Sigmoid colon (tissue), 7 donors: ENCODE measurements at places on chromosomes 3 and 15.

DNA sequence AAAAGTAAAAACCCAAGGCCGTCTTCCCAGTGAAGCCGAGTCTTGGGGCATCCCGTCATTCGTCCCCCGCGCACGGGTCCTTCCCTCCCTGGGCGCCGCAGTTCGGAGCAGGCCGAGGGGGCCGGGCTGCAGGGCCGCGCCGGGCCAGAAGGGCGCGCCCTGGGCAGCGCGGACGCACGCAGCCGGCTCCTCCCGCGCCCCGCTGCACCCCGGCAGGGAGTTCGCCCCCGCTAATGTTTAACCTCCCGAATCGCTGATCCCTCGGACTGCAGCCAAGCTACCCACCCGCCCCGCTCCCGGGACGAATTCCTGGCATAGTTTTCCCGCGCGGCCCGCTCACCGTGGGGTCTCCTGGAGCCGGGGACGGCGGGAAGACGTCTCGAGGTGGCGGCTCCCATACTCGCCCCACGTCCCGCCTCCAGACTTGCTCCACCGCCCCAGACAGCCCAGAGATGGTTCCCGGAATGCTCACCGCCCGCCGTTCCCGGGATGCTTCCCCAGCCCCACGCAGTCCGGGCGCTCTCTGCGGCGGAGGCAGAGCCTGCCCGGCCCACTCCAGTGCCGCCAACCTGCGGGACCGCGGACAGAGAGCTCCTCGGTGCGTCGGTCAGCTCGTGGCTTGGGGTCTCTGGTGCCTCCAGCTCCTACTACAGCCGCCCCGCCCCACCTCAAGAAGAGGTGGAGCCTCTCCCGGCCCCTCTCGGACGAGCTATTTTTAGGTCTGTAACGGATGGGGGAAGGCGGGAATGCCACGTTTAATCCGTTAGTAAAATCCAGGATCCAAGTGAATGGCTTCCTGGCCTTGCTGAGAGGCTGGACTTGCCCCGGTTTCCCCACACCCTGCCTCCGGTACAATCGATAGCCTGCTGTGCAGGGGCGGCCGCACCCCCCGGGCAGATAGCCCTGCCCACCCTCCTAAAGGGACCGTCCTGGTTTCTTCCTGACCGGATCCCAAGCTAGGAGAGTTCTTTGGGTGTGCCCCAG, at the start of gene DZIP1L:
Gene DZIP1L (minus strand): TSS at position 621 of the 984 bp plus-strand sequence. CDS start 11,637 bp downstream, outside the sequence.
- H3K4me3 ChIP-seq, result peak within 1 kb of the TSS; percentile 77
- H3K4me1 ChIP-seq, result peaks cover 16% of the 10 kb centered on the region
- peak within 1 kb of the TSS; percentile 97 for H3K27ac ChIP-seq
- peak; percentile 86 for DNase-seq
- no peaks in the 10 kb centered on the region for H3K36me3 ChIP-seq

- no peak for DNase-seq
- no peaks in the 10 kb centered on the region for H3K36me3 ChIP-seq
- no peak overlapping the region for H3K4me3 ChIP-seq
- no peak overlapping the region for H3K27ac ChIP-seq
Measured at GRCh38 chr3:187763850-187764648, 18.8 kb upstream of the BCL6 start.

DNA sequence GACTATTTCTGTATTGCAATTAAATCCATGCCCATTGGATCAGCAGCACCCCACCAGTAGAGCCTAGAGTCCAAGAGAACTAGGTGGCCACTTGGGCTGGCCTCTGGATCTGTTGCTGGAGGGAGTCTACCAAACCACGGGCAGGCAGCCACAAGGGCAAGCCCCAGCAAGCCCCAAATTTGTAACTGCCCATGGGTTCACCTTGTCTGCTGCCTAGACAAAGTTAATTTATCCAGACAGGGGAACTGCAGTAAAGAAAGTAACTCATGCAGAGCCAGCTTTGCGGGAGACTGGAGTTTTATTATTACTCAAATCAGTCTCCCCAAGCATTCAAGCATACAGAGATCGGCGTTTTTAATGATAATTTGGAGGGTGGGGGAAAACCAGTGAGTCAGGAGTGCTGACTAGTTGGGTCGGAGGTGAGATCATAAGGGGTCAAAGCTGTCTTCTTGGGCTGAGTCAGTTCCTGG, 74.0 kb upstream of the TERB2 start:
- no peak overlapping the region for H3K27ac ChIP-seq
- no peak for DNase-seq

DNA sequence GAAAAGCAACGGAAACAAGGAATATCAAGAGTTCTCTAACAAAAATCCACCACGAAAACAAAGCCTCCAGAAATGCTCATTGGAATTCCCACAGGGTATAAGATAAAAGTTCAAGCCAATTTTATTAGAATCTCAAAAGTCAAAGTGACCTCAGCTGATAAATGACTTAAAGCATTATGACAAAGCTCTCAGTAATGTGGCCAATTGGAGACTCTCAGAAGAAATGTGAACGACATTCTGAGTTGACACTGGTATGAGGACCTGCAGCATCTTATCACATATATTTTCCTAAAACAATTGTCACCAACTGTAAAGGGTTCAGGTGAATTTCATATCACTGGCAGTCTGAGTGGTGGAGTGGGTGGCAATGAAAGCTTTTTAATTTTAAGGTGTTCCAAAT, 199.1 kb downstream of the FOXP1 start:
- H3K4me1 ChIP-seq, result peaks cover 48% of the 10 kb centered on the region
- H3K4me3 ChIP-seq, result no peak overlapping the region
- H3K36me3 ChIP-seq, result no peaks in the 10 kb centered on the region
- DNase-seq, result no peak
- no peak overlapping the region for H3K27ac ChIP-seq
- H3K27me3 ChIP-seq, result no peaks in the 10 kb centered on the region

DNA sequence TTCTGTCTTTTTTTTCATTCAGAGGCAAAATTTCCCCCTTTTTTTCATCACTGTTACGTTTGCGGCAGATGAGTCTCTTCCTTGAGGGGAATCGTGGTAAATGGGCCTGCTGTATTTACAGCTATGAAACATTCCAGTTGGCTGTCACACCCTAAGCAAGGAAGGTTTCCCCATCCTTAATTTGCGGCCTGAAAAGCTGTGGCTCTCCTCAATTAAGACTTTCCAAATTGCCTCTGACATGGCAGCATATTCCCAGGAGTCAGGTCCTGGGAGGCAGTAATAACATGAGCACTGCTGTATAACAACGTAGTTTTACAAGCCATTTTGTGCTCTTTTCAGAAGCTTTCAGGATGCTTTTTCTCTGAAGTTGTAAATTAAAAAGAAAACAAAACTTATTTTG, 420.9 kb downstream of the LPP start:
- H3K27me3 ChIP-seq, result no peaks in the 10 kb centered on the region
- H3K4me1 ChIP-seq, result no peaks in the 10 kb centered on the region
- DNase-seq, result no peak

DNA sequence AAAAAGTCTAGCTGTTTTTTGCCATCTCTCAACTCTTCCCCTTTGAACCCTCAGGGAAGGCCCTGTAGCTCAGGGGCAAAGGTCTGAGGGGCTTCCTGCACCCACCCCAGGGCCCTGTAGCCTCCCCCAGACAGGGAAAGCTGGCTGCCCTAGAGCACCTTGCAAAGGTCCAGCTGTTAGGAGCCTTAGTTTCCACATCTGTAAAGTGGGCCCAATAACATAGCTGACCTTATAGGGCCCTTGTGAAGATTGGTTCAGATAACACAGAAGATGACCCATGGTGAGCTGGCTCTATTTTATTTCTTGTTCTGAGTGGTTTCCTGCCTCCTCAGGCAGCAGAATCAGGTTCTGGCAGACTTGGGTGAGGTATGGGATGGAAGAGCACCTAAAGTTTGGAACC, 55.2 kb upstream of the SMAD6 start:
- H3K4me3 ChIP-seq, result no peak overlapping the region
- peaks cover 8% of the 10 kb centered on the region for H3K4me1 ChIP-seq
- no peak for DNase-seq
- H3K36me3 ChIP-seq, result no peaks in the 10 kb centered on the region
- H3K27ac ChIP-seq, result peak overlapping the region; percentile 12

DNA sequence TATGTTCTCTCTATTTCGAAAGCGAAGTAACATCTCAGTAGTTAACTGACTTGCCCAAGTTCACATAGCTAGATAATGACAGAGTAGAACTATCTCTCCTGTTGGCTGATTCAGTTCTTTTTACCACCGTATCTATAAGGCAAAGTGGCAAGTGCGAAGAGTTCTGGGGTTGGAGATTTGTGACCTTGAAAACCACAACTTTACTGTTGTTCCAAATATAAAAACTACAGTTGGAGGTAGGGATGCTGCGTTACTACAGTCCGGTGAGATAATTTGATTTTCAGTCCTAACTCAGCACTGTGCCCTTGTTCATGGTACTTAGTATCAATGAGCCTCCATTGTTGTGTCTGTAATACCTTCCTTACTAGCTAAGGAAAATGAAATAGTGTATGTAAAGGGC, 71.2 kb upstream of the GOLGA8B start:
- no peak overlapping the region for H3K4me3 ChIP-seq
- H3K36me3 ChIP-seq, result no peaks in the 10 kb centered on the region
- H3K27me3 ChIP-seq, result no peaks in the 10 kb centered on the region
- DNase-seq, result no peak
- no peaks in the 10 kb centered on the region for H3K4me1 ChIP-seq

- peaks cover 9% of the 10 kb centered on the region for H3K27me3 ChIP-seq
- no peaks in the 10 kb centered on the region for H3K4me1 ChIP-seq
- H3K36me3 ChIP-seq, result no peaks in the 10 kb centered on the region
- no peak for DNase-seq
Measured at GRCh38 chr15:65982627-65983322, 113.5 kb downstream of the RAB11A start.

- H3K4me1 ChIP-seq, result no peaks in the 10 kb centered on the region
- no peak overlapping the region for H3K27ac ChIP-seq
- H3K4me3 ChIP-seq, result no peak overlapping the region
- no peak for DNase-seq
- H3K27me3 ChIP-seq, result no peaks in the 10 kb centered on the region
Measured at GRCh38 chr3:151182349-151183079, 20.5 kb downstream of the GPR171 start.

DNA sequence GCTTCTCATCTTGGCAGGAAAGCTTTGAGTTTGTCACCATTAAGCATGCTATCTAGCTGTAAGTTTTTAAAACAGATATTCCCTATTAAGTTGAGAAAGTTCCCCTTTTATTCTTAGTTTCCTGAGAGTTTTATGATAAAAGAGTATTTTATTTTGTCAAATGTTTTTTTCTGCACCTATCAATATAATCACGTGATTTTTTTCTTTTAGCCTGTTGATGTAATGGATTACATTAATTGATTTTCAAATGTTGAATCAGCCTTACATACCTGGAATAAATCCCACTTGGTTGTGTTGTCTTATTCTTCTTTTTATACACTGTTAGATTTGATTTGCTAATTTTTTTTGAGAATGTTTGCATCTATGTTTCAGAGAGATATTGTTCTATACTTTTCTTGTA, 179.5 kb downstream of the ZNF621 start:
- no peak overlapping the region for H3K27ac ChIP-seq
- no peak for DNase-seq
- no peaks in the 10 kb centered on the region for H3K27me3 ChIP-seq
- no peaks in the 10 kb centered on the region for H3K36me3 ChIP-seq

DNA sequence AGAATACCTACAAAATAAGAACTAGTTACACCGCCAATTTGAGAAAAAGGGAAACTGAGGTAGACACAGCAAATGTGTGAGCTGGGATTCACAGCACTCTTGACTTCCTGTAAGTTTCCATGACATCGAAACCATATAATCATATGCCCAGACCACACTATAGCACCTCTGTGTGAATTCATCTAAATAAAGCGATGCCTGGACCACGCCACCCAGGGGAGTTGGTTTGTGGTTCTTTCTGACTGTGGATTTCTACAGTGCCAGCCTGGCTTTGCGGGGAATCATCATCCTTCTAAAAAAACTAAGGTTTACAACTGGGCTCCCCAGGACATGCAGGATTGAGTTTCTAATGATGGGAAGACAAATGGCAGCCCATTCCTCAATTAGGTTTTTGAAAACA, 23.5 kb upstream of the CA12 start:
- no peaks in the 10 kb centered on the region for H3K27me3 ChIP-seq
- H3K4me3 ChIP-seq, result no peak overlapping the region
- no peaks in the 10 kb centered on the region for H3K36me3 ChIP-seq
- H3K4me1 ChIP-seq, result no peaks in the 10 kb centered on the region
- no peak overlapping the region for H3K27ac ChIP-seq

GRCh38 chr3:119973018-119973646, 121.1 kb downstream of the GSK3B start:
- DNase-seq, result no peak
- H3K4me3 ChIP-seq, result no peak overlapping the region
- no peaks in the 10 kb centered on the region for H3K27me3 ChIP-seq
- H3K36me3 ChIP-seq, result no peaks in the 10 kb centered on the region
- no peaks in the 10 kb centered on the region for H3K4me1 ChIP-seq

- no peak for DNase-seq
- H3K4me1 ChIP-seq, result peaks cover 3% of the 10 kb centered on the region
Measured at GRCh38 chr3:194369522-194370279, at the start of gene LRRC15. Gene LRRC15 (minus strand): TSS chr3:194369743. CDS start chr3:194361043, 8,700 bp downstream.
